ENCODE measurements at places on chromosomes 4 and X. TPM values are rescaled to one million over a fixed set of nuclear protein-coding genes. Genes with fewer than 3 reads are reported as not detected.

Gene TIGD4
- total RNA-seq: 0.47 TPM

DNA sequence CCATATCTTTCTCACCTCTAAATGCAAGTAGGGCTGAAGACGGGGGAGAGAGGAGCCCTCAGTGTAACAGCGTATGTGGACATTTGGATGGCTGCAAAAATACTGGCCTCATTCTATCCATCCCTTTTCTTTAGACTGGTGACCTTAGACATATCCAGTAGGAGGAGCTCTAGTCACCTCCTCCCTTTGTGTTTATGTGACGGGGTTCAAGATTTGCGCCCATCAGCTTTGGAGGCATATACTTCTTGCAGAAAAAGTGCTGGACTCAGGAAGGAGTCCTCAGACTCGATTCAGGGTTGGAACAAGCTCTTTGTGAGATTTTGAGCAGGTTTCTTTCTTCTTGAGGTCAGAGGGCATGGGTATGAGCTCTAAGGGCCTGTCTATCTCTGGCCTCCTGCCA, 86.2 kb downstream of the MAMLD1 start:
- DNase-seq: no peak

DNA sequence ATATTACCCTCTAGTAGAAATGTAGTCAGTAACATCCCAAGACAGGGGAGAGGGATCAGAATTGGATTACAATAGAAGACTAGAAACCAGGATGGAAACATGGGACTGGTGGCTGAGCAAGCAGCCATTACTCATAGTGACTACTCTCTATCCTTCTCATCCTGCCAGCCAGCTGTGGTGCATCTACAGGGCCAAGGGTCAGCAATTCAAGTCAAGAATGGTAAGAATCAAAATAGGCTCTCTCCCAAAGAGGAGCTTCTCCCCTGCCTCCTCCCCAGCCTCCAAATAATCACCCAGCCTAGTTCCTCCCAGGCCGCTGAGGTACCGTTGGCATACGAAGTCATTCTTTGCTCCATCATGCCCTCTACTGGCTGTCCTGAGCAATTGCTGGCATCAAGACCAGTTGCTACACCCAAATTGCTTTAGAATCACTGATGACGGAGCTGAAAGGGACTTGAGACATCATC, 19.4 kb downstream of the AWAT2 start:
- DNase-seq: peak; percentile 28

DNA sequence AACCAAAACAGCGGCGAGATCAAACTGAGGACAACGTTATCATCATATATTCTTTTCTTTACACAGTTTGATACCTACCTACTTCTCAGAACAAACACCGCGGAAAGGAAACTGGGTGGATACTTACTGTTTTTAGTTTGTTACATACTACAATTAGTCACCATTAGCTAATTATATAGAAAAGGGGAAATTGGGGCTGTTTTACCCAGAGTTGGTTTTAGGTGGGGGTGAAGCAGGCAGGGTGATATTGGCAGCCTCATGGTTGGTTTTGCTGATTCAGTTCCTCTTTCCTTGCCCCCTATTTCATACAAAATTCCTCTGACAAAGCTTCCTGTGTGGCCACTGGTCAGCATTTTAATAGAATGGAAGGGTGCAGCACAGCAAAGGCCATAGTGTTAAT, 77.8 kb downstream of the SORBS2 start:
- DNase-seq: no peak

GRCh38 chrX:17473021-17473420, 98.0 kb downstream of the NHS start:
- DNase-seq: no peak
